ENCODE measurements at places on chromosomes 5 and 9. TPM values are rescaled to one million over a fixed set of nuclear protein-coding genes. Genes with fewer than 3 reads are reported as not detected.

FLT4 gene
- 12.4 TPM for total RNA-seq

DNA sequence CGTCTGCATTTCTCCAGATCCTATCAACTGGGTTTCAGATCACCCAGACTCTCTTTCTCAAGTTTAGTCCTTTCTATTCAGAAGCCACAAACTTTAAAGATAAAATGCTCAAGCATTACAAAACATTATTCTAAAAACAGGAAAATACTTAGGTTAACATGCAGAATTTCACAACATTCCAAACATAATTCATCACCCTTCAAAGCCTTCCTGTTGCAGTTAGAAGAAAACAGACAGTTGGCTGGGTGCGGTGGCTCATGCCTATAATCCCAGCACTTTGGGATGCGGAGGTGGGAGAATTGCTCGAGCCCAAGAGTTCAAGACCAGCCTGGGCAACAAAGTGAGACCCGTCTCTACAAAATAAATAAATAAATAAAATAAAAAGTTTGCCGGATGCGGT is 7.7 kb upstream of the OCLN start:
- DNase-seq = no peak

DNA sequence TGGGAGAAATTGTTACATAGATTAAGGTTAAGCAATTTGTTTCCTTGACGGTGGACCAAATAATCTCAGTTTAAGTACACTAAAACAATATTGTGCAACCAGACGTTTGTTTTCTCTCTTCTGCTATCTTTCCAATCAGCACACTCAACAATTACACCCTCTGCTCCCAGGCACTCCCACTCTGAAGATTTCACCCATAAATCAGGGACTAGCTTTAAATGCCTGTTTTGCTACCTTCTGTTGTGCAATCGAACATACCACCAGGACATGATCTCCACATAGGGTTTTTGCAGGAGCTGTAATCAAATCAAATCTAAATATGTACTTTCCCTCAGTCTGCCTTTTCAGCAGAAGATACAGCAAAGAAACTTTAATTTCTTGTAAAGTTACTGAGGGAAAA is 405.8 kb upstream of the TLE4 start:
- no peak for DNase-seq

PCDHA13 gene
- 3.8 TPM for total RNA-seq

DNA sequence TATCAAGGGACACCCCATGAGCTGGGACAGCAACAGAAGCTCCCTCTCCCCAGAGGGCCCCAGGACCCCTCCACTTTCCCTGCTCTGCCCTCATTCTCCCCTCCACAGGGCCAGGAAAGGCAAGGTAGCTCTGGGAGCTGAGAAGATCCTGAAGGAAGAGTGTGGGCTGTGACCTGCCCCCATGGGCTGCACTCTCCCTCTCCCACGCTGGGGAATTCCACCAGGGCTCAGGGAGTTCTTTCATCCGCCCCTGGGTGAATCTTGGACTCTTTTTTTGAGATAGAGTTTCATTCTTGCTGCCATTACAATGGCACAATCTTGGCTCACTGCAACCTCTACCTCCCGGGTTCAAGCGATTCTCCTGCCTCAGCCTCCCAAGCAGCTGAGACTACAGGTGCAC is 73.8 kb downstream of the C9orf50 start:
- no peak for DNase-seq

DNA sequence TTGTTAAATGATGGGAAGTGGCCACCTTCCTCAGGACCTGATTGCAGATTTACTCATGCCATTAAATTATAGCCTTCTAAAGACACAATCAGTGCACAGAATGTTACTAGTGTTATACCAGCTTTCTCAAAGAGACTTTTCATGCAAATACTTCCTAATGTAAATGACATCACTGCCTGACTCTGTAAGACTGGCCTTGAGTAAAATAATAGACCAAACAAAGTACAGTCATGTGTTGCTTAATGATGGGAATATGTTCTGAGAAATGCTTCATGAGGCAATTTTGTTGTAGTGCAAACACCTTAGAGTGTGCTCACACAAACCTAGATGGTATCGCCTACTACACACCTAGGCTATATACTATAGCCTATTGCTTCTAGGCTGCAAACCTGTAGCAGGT is 17.0 kb upstream of the C1QTNF3 start:
- no peak for DNase-seq
